ENCODE measurements at places on chromosomes 16 and 17.

- no peak for DNase-seq
These were observed 19.7 kb downstream of the HELZ start for GRCh38 chr17:67225316-67225715.

DNA sequence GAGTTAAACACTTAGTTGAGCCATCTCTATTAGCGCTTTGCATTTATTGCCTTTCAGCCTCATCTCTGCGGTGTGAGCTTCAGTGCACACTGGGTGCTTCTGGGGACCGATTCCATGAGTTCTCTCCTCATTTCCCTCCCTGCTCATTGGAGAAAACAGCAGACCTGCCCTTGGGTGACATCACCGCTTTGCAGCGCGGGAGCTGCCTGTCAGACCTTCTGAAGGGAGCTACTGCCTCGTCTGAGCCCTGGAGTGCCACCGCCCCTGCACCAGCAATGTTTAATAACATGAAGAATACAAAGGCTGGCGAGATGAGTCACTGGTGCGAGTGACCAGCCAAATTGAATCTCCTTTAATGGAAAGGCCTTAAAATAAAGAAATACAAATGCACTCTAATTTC lies 30.2 kb upstream of the CPPED1 start:
- peak; percentile 40 for DNase-seq

- DNase-seq, result peak; percentile 97
These were observed 4.3 kb downstream of the CAMKK1 start for GRCh38 chr17:3888343-3889171.

DNA sequence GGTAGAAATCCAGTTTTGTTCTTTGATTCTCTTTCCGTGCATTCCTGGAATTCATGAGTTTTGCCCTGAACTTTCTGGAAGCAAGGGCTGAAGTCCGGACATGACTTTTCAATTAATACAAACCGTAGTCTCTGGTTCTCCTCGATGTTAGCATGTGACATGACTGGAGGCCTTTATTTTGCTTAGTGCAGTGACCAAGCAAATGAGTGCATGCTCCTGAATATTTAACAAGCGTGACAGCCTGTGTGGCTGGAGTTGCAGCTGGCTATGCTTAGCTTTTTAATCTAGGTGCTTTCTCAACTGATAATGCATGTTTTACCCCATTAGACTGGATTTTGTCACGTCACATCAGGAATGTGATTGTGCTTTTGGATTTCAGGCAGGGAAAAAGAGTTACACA lies 302.1 kb downstream of the MAP2K6 start:
- DNase-seq, result peak; percentile 37

DNA sequence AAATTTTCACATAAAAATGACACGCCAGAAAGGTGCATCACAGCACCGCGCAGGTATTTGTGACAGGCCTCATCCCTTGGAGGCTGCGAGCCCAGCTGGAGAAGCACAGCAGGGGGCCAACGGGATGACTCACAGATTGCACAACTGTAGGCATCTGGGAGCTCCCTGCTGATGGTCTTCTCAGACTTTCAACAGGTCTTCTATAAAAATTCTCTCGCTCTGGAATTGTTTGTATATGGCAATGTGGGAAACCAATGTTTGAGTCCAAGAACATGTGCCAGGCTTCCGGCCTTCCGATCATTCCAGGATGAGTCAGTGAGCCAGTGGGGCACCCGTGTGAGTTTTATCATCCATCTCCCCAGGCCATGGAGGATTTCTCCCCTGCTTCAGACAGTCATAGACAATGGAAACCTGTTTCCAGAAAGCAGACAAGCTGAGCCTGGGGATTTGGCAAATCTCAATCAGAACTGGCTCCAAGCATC lies 24.1 kb upstream of the ADORA2B start:
- peak; percentile 48 for DNase-seq

DNA sequence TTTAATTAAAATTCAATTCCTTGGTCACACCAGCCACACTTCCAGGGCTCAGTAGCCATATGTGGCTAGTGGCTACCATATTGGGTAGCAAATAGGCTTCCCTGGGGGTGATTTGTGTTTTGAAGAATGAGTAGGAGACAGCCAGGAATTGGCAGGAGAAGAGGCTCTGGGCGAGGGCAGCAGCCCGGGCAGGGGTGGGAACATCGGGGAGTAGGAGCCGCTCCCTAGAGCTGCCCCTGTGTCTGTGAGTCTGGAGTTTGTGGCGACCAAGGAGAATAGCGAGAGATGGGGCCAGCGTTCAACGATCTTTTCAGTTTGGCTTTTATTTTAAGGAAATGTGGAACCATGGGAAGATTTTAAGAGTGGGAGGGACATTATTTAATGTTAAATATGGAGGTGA lies 81.7 kb downstream of the WIPI1 start:
- no peak for DNase-seq
